Activated T-cell treated with anti-CD3 and anti-CD28 coated beads, Interleukin-2, amount 50 U/mL, for 24 hours (primary cell): ENCODE measurements at places on chromosomes 4 and X.

GRCh38 chr4:3403348-3403906 is 38.3 kb upstream of the HGFAC start:
- peak; percentile 20 for DNase-seq

DNA sequence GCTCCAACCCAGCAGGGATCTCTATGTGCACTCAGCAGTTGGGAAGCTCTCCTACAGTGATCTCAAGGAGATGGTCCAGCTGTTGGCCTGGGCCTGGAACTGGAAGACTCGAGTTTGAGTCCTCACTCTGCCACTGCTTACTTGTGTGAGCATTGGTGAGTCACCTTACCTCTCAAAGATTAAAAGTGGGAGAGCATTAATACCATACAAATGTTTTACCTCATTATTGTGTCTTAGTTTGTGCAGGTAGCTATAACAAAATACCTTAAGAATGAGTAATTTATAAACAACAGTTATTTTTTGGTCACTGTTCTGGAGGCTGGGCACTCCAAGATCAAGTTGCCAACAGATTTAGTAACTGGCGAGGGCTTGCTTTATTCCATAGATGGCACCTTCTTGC is 21.4 kb upstream of the ZNF827 start:
- DNase-seq = no peak

- no peak for DNase-seq
Observed at GRCh38 chr4:138659812-138660316, 355.7 kb upstream of the NOCT start.

DNA sequence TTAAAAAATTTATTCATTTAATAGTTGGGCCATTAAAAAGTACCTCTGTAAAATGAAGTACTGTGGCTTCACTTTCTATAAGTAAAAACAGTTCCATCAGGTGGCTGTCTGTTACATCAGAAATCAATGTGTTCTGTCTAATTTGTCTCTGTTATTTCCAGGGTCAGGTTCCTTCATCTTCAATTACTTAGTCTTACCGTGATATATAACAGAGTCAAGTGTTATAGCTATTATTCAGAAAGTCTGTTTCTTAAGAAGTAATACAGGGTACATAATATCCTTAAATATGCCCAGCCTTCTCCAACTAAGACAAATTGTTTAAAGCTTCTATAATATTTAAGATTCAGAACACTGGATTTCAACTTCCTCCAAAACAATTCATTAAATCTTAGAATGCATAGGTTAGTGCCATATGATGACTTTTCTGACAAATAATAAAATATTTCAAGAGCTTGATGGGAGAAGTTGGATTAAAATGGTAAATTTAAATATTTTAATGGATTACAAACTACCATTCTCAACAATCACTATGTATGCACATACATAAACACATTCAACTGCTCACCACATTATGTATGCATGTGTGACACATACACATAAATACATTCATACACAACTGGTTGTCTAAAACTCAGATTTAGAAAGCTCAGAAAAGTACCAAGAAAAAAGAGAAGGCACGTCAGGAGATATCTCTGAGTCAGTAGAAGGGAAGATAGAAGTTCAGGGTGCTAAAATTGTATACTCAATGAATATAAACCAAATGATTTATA is 268.5 kb downstream of the PRDM5 start:
- DNase-seq = no peak

DNA sequence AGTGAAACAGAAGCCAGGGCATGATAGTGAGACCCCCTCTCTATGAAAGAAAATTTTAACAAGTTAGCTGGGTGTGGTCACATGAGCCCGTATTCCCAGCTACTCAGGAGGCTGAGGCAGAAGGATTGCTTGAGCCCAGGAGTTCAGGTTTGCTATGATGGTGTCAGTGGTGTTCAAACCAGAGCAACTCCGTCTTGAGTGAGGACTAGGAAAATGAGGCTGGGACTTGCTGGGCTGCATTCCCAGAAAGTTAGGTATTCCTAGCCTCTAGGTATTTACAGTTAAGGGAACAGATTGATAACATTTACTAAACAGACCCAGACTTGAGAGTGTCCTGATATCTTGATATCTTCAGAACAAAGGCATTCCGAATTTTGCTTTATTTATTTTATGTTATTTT is 37.0 kb upstream of the NOCT start:
- no peak for DNase-seq

DNA sequence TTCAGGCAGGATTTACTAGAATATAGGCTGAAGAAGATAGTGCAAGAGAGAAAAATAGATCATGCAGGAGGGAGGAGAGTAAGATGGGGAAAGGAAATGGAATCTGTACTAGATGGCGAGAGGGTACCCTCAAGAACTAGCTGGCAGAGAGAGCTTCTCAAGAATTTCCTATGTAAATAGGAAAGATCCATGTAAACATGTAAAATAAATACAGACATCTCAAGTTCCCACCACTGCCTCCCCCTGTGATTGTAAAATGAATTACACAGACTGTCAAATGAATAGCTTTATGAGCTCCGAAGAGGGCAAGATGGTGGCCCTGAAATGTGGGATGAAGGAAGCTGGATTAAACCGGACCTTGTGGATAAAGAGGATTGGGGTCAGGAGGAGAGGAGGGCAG is 178.0 kb downstream of the PALLD start:
- no peak for DNase-seq
